CMK (cell line): ENCODE measurements at places on chromosomes 3 and 15.

DNA sequence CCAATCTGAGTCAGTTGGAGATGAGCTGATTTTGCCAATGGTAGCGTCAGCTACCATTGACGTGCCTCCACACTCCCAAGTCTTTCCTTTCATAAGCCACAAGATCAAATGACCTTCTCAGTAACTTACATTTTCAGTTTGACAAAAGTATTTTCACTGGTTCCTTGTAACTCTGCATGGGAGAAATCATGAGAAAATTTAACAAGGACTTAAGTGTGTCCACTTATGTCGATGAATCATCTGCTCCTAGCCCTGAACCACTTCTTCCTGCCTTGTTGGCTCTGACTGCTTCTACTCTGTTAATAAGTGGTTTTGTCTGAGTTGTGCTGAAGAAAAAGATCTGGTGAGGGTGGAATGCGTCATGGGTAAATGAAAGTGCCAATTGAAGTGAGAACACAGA lies 101.2 kb downstream of the NFKBIZ start:
- DNase-seq = no peak

DNA sequence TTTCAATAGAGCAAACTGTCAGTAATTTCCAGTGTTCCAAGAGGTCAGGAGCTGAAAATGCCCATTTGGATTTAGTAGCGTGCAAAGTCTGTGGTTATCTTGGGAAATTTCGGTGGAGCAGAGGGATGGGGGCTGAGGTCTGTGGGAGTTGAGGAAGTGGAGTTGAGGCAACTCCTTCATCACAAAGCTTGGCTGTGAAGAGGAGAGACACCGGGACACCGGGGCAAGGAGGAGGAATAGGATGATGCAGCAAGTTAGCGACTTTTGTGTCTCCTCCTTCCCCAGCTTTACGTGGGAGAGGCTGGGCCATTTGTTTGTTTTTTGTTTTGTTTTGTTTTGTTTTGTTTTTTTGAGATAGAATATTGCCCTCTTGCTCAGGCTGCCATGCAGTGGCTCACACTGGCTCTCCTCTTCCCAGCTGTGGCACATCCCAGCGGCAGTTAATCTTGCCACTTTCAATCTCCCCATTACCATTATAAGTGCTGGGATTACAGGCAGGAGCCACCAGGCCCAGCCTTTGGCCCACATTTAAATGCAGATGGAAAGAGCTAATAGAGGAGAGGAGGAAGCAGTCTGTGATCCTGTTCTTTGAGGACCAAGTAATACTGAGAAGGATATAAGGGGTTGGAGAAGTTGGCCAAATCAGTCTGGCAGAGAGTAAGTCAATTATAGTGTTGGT lies 47.1 kb downstream of the CRTC3 start:
- DNase-seq = no peak

DNA sequence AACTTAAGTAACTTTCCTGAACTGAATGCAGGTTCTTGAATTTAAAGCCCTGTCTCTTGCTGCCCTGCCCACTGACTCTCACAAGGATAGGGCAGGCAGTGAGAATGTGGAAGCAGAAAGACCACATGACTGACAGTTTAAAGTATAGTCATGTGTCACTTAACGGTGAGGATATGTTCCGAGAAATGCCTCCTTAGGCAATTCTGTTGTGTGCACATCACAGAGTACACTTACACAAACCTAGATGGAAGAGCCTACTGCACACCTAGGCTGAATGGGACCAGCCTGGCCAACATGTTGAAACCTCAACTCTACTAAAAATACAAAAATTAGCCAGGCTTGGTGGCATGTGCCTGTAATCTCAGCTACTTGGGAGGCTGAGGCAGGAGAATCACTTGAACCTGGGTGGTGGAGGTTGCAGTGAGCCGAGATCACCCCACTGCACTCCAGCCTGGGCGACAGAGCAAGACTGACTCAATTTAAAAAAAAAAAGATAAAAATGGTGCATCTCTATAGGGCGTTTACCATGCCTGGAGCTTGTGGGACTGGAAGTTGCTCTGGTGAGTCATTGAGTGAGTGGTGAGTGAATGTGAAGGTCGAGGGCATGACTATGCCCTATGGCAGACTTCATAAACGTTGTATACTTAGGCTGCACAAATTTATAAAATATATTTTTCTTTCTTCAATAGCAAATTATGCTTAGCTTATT lies 18.9 kb upstream of the COPG1 start:
- no peak for DNase-seq

GRCh38 chr3:172550347-172550943 lies 27.2 kb upstream of the TNFSF10 start:
- DNase-seq = peak; percentile 11

DNA sequence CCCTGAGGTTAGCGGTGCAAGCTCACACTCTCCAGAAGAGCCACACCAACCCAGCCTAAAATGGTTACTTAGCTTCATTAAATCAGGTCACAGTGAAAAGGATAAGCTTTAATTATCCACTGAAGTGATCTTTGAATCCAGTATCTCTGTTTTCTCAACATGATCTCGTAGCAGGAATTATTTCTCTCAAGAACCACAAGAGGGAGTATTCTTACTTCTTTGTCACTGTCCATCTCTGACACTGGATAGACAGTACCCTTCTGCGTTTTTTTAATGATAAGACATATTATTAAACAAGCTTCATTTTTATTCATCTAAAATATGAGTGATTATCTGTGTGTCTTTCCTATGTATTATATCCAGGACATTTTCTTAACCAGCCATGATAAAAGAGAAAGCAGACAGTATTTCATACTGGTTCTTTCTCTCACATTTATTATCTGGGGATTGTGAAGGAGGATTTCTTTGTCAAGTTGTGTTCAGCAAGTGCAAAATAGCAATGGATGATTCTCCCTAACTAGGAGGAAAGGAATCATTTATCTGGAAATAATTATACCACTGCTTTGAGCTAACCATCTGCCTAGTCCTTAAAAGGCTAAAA lies 105.4 kb upstream of the CCDC54 start:
- no peak for DNase-seq

DNA sequence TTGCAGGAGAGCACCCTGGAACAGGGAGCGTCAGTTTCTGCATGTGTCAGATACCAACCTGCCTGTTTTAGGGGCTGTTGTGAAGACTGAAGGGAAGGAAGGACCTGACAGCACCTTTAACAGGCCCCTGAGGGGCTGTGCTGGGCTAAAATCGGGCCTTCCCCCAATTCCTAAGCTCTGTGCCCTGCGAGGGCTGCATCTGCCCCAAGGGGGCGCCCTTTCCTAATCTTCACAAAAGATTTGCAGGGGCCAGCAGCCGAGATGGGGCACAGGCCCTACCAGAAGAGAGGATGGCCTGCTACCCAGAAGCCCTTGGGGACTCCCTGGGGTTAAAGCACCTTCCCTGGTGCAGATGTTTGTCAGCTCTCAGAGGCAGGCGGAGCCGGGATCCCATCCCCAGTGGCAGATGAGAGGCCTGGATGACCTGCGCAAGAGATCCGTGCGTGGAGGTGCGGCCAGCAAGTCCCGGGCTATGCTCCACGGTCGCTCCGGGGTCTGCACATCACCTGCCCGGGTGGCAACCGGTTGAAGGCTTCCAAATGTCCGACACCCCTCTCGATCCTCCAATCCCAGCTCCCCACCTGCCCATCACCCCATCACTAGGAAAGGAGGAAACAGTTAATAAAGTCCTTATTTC lies 53.6 kb downstream of the RHCG start:
- DNase-seq = no peak

GRCh38 chr3:189041482-189042090 lies 130.2 kb upstream of the TPRG1 start:
- DNase-seq = no peak

DNA sequence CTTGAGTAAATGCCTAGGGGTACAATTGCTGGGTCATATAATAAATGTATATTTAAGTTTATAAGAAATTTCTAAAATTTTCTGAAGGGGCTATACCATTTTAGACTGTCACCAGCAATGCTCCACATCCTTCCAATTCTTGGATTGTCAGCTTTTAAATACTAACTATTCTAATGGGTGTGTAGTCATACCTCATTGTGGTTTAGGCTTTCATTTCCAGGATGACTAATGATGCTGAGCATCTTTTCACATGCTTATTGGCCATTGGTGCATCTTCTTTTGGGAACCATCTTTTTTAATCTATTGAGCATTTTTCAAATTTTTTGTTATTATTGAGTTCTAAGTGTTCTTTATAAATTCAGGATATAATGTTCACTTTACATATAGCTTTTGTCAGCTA lies 52.5 kb upstream of the CORO2B start:
- DNase-seq = no peak

- DNase-seq = no peak
Observed at GRCh38 chr3:18343809-18344208, 81.3 kb downstream of the SATB1 start.
